Ovary (tissue), 10 donors: ENCODE measurements at places on chromosomes 2 and 18. TPM values are rescaled to one million over a fixed set of nuclear protein-coding genes. Genes with fewer than 3 reads are reported as not detected.

Gene ATG4B
- polyA plus RNA-seq: 41.0 TPM

Gene ZC3H8
- 14.5 TPM for polyA plus RNA-seq

Gene SLC5A7
- polyA plus RNA-seq: 0.02 TPM

Gene MARCO
- 1.8 TPM for polyA plus RNA-seq

Gene PID1
- polyA plus RNA-seq: 66.1 TPM

Gene FOXI3
- polyA plus RNA-seq: not detected

Gene MAP3K20
- 38.6 TPM for polyA plus RNA-seq

Gene ANKRD30BL
- polyA plus RNA-seq: 0.47 TPM

Gene TTR
- polyA plus RNA-seq: not detected

DNA sequence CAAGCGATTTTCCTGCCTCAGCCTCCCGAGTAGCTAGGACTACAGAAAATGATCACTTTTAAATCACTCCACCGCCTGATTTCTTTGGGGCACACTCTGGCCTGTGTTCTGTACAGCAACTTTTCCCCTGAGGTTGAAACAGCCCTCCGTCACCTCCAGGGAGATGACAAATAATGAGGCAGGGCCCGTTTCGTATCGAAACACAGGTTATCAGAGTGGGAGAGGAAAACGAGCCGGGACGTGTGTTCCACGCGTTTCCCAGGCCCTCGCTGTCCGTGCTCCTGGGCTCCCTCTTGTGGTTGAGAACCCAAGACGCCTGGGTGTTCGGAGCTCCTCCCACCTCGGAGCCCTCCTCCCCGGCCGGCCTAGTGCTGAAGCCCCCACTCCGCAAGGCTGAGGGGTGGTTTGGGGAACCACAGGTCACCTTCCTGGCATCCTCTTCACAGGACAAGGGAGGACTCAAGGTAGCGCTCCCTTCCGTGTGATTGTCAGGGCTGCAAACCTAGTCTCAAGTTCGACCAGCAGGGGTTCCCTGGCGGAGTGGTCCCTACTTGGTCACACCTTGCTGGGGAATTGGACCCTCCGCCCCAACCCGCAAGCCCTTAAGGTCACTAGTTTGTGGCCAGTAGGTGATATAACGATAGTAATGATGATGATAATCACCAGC lies 12.8 kb downstream of the ATP6V1B1 start:
- DNase-seq: peak; percentile 79

DNA sequence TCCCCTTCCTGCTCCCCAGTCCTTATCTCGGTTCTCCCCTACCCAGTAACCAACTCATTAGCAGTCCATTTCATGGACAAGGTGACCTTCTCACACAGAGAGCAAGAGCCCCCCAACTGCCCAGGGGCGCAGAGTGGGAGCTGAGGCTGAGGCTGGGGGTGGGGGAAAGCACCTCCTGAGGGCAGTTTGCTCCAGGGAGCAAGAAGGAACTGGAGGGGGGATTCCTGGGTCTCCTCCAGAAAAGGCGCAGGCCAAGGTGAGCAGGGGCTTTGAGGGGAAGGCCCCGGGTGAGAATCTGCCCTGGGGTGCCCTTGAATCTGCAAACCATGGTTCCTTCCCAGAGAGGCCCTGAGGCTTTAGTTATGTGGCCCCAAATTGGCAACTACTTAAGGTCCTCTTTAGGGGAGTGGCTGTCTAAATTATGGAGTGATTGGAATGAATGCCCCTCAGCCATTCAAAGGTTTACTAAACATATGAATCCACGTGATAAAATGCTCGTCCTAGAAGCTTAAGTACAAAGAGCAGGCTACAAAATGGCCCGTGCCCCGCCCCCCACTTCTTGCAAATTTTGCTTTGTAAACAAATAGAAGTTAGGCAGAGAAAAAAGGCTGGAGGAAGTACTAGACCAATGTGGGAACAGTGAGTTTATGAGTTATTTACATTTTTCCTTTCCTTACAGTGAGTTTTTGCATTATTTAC lies 123.5 kb upstream of the HS6ST1 start:
- DNase-seq: peak; percentile 46

DNA sequence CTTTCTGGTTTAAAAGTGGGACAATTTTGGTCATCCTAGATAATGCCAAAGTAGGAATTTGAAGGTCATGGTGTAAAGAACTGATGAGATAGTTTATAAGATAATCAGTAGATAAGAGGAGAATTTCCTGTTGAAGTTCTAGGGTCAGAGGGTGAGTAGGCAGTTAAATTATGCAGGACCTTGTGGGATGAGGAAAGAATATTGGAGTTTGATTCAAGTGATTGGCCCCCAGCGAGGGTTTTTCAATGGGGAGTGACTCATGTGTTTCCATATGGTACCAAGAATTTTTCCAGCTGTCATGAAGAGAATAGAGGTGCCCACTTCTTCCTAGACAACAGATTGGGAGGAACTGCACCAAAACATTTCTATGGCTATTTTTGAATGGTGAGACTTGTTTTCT lies 940.2 kb upstream of the ZEB2 start:
- DNase-seq: no peak

GRCh38 chr2:83578405-83578804 lies 880.7 kb downstream of the SUCLG1 start:
- no peak for DNase-seq

- peak; percentile 4 for DNase-seq
These were observed 193.4 kb upstream of the HDAC4 start for GRCh38 chr2:239594019-239594771.

GRCh38 chr2:143833015-143833660 lies 686.8 kb downstream of the ZEB2 start:
- DNase-seq: no peak

GRCh38 chr2:164371916-164372315 lies 249.4 kb downstream of the GRB14 start:
- DNase-seq: no peak

- no peak for DNase-seq
These were observed 242.7 kb upstream of the ZSWIM2 start for GRCh38 chr2:187091664-187092063.

DNA sequence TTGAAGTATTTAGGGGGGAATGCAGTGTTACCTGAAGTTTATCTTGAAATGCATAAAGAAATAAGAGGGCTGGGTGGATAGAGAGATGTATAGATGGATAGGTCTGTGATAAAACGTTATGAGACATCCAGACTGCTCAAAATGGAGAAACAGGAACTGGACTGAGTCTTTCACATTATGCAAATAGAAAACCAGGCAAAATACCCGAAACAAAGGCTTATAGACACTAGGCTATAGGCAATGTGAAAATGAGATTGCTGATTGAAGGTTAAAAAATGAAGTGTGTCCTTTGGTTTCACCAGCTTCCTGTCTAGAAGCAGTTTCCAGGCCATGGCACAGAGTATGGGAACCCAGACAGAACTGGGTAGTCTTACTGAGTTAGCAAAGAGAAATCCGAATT lies 24.9 kb upstream of the SLC3A1 start:
- DNase-seq: no peak

- no peak for DNase-seq
These were observed 55.5 kb downstream of the SEPTIN10 start for GRCh38 chr2:109558076-109558882.

GRCh38 chr18:10858477-10858876 lies 290.9 kb downstream of the PIEZO2 start:
- DNase-seq: no peak

- no peak for DNase-seq
These were observed 31.7 kb upstream of the ASAP2 start for GRCh38 chr2:9174771-9175437.

DNA sequence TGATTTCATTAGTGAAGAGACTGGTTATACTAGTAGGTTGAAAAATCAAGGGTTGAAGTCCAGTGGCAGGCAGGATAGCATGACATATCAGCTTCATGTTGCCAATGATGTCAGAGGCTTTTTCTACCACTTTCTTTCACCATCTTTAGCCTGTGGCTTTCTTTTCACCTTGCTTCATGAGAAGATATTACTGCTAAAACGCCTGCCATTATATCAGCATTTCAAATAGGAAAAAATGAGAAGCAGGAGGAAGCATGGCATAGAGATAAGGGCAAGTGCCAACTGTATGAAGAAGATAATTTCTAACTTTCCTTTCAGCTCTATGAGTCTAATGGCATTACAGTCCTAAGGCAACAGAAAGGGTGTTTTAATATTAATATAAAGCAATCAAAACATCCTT lies 270.2 kb upstream of the SYT4 start:
- DNase-seq: no peak

GRCh38 chr2:219506802-219507526 lies 7.3 kb upstream of the ASIC4 start:
- no peak for DNase-seq

DNA sequence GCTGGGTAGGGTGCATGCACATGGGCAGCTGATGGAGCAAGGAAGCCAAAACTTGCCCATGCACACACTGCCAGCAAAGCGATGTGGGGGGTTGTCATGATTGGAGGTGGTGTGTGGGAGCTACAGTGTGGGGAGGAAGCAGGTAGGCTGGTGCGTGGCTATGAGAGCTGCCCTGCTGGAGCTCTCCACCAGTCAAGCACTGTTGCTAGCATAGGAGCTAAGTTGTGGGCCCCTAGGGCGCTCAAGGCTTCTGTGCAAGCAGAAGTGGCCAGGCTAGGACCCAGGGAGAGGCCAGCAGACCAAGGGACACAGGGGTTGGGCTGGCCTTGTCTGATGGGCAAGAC lies 20.2 kb downstream of the EHBP1 start:
- DNase-seq: no peak

DNA sequence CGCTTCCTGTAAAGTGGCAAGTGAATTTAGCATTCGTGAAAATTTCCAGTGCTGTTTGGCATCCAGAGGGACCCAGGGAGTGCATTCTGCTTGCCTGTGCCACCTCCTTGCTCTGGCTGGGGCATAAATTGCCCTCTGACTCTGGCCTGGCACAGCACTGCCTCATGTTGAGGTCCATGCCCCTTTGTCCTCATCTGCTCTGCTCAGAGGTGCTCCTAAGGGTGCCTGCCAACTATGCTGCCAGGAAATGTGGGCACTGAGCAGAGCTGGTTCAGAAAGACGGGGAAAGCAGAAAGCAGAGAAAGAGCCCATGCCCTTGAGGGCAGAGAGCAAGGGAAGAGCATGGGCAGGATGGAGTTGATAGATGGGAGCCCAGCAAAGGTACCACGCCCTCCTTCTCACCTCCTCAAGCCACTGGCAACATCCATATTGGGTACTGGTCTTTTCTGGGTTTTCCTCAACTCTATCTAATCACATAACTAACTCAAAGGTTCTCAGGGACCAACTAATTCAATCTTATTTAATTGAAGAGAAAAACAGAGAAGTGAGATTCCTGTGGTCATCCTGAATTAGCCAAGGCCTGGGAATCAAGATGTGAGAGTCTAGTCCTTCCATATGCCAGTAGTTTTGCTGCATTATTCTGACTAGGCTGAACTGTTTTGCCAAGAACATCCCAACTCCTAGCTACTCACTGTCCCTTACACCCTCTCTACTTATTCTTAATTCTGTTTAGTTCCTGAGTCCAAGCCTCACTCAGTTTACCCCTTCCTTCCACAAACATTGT lies 441.5 kb upstream of the TNP1 start:
- DNase-seq: no peak

GRCh38 chr2:206981739-206982340 lies 42.5 kb downstream of the CPO start:
- DNase-seq: peak; percentile 70

GRCh38 chr2:185793532-185794345 lies 55.1 kb downstream of the FSIP2 start:
- DNase-seq: no peak
